Stimulated activated CD4-positive, alpha-beta T cell treated with anti-CD3 and anti-CD28 coated beads, Interleukin-1b, Interleukin-23, amount 100 ng/mL, for 4 hours (primary cell): ENCODE measurements at places on chromosomes 6 and 20.

DNA sequence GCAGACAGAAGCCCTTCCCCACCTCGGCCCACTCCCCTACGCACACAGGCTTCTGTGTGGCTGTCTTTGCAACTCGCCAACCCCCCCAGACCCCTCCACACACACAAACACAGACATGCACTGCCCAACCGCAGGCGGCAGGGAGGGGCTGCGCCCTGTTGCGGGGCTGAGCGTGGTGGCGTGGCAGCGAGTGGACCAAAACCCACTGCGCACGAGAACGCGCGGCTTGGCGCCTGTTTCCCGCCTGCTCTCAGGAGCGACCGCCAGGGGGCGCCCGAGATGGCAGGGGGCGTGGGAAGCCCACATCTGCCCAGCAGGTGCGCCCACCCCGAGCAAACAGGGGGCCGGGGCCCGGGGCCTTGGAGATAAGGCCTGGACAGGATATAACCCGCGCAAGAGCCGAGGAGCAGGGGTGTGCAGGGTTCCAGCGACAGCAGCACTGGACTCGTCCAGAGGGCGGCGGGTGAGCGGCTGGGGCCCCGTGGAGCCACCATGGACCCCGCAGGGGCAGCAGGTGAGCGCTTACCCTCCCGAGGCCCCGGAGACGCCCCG, at the start of gene RBPJL:
Gene RBPJL (plus strand): TSS at position 410 of the 552 bp plus-strand sequence. CDS start 83 bp downstream, at position 493.
- peak; percentile 52 for DNase-seq

DNA sequence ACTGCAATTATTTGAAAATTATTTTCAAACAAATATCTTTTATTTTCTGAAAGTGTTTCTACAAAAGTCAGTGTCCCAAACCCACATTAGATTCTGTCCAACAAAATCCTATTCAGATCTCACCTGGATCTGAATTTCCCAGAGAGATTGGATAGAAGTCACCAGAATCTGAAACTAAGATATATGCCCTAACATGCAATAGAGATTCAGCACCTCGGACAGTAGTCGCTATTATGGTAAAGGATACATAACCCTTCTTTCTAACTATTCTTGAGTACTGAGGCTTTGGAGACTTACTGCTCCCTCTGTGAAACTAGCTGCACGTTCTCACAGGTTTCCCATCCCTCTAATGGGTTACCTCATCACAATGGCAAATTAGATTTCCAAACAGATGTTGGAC, 151.4 kb downstream of the ID4 start:
- no peak for DNase-seq

DNA sequence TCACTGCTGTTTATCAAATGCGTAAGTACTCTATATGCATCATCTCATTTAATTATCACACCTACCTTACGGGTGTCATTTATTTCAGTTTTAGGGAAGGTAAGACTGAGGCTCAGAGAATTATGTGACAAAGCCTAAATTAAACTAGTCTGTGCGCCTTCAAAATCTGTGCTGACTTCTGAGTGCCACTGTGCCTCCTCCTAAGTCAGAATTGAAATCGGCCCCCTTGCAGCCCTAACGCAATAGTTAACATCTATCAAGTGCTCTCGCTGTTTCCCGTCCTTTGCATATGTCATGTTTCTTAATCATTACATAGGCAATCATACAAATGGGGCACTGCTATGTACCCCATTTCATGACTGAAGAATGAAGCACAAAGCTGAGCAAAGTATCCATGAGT, 79.0 kb upstream of the PDE10A start:
- no peak for DNase-seq

DNA sequence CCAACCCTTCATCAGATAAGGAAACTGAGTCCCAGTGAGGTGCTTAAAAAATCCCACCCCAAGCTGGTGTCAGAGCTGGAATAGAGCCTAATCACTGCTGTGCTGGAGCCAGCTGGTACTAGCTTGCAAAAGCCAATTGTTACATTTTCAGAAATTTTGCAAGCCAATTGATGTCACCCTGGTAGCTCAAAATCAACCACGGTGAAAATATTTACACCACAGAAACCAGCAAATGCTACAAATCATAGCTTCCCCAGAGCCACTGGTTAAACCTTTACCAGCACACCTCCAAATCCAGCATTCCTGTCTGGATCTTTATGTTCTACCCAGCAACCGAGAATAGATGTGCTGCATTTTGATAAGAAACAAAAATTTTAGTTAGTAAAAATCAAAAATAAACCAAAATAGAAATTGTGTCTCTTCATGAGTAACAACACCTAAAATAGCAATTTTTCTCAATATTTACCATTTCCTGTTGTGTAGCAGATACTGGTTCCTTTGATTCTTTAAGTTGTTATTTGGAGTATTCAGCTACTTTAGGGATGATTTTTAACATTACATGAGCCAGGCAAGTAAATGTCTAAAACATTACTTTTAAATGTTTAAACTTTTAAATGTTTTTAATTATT, 7.2 kb upstream of the LCA5 start:
- no peak for DNase-seq

DNA sequence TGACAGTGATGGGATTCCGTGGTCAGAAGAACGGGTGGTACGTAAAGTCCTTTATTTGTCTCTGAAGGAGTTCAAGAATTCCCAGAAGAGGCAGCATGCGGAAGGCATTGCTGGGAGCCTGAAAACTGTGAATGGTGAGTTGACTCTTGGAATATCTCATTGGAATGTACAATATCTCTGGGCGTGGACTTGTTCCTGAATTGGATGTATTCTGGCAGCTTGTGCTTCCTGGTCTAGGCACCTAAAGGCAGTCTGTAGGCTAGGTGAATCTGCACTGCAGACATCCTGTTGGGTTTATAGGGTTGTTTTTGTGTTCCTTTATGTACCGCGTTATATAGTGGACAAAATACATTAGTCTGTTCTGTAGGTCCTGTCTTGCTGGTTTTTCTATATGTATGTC, 128.2 kb downstream of the JARID2 start:
- DNase-seq = no peak

DNA sequence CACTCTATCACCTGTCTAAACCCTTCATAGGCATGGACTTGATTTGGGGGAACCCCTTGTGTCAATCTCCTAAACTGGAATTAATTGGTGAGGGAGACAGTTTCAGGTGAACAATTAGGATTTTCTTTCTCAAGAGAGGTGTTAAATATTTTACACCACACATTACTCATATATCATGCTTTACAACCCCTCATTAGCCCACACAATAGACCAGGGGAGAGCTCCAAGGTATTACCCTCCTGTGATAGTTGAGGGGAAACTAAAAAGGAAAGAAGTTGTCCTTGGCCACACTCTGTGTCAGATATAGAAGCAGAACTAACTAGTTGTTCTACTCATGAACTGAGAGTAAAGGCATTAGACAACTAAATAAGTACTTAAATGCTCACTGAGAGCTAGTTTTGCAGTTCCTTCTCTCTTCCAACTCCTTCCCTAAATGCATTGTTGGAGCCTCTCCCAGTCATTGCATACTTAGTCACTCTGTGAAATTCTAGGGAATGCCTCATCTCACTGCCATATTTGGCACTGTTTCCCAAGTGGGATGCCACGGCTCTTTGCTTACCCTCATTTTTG, 183.7 kb upstream of the CEP162 start:
- DNase-seq = no peak

DNA sequence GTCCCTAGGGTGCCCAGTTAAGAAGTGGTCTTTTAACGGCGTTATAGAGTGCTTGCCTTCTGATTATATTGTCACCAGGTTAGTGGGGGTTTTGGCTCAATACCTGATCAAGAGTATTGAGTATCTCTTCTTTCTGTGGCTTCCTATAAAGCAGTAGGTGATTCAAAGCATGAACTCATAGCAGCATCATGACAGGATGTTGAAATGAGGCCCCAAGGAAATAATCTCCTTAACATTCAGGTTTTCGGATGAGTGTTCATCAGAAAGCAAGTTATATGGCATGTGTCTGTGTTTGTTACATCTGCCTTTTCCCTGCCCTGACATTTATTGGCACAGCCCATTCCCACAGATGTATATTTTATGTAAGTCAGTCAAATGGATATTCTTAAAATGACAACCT, 301.0 kb downstream of the FARS2 start:
- DNase-seq = no peak

GRCh38 chr6:69914015-69914485, 47.7 kb downstream of the COL19A1 start:
- DNase-seq = no peak

- no peak for DNase-seq
Measured at GRCh38 chr6:41892921-41893564, 2.1 kb downstream of the USP49 start.

DNA sequence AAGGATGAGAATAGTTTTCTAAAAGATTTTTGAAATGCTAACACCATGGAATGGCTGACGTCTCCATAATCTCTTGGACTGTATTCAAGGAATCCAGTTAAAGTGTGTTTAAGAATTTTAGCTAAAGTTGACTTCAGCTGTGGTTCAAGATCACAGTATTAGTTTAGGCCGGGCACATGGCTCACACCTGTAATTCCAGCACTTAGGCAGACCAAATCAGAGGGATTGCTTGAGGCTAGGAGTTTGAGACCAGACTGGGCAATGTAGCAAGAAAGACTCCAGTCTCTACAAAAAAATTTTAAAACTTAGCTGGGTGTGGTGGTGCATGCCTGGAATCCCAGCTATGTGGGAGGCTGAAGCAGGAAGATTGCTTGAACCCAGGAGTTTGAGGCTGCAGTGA, 68.2 kb downstream of the RFPL4B start:
- no peak for DNase-seq

DNA sequence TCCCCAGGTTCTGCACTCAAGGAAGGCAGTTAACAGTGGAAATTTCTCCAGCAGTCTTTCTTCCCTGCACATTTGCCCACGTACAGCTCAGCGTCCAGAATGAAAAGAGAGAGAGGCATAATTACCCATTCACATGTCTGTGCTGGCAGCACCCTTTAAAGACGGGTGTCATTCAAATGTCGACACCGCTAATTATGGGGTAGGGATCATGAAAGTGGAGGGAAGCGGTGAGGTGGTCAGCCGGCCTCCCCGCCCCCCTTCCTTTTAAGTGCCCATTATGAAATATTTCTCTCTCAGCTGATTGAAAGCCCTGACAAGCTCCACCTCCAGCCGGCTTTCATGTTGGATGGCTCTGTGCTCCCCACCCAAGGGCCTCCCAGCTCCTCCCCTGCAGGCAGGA, 246.1 kb downstream of the BMP7 start:
- no peak for DNase-seq

GRCh38 chr20:5674176-5674660, 76.0 kb upstream of the SHLD1 start:
- no peak for DNase-seq

- no peak for DNase-seq
Measured at GRCh38 chr6:170317718-170318117, 11.2 kb downstream of the FAM120B start.

DNA sequence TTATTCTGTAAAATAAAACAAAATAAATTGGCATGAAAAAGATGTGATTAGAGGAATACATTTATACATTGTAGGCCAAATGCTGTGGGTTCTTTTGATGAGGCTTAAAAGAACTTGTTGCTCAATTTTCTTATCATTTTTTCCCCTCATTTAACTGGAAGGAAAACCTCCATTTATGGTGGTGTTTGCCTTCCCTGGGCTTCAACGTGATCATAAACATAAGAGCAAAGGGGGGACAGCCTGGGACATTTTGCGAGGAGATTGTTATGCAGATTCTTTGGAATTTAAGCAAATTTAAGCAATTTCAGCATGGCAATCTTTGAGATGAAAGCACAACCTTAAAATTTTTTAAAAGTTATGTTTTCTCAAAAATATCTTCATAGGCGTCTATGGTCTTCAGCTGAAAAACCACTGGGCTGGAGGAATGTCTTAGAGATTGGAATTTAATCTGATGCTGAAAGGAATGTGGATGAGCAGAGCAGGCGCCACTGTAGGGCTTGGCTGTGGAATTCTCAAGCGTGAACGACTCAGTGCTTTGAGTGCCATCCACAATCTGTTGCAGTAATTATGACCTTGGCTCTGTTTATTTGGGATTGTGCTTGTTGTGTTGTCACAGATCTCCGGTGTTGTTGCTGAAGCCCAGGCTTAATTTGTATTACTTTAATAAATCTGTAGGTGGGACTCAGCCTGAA, 149.4 kb upstream of the MLIP start:
- DNase-seq = no peak

- DNase-seq = no peak
Measured at GRCh38 chr6:162140251-162140852, 587.2 kb downstream of the PRKN start.

- DNase-seq = peak; percentile 78
Measured at GRCh38 chr20:38893565-38894090, 32.6 kb upstream of the FAM83D start.

GRCh38 chr6:168884646-168885086, 369.0 kb downstream of the THBS2 start:
- peak; percentile 73 for DNase-seq

- DNase-seq = no peak
Measured at GRCh38 chr6:130810307-130811030, 16.7 kb upstream of the SMLR1 start.

DNA sequence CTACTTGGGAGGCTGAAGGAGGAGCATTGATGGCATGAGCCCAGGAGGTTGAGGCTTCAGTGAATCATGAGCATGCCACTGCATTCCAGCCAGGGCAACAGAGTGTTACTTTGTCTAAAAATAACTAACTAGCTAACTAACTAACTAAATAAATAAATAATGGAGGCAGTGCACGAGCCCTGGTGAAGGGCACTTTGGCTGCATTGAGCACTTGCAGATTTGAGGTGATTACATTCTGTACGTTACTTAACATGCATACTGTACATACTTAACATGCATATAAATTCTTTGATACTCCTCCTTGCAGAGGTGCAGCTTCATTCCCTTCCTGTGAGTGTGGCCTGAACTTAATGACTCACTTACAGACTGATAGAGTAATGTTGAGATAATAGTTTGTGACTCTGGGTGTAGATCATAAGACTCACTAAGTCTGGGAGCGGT, 10.7 kb downstream of the HLA-A start:
- DNase-seq = no peak
